ENCODE measurements at places on chromosomes 11 and 22.

DNA sequence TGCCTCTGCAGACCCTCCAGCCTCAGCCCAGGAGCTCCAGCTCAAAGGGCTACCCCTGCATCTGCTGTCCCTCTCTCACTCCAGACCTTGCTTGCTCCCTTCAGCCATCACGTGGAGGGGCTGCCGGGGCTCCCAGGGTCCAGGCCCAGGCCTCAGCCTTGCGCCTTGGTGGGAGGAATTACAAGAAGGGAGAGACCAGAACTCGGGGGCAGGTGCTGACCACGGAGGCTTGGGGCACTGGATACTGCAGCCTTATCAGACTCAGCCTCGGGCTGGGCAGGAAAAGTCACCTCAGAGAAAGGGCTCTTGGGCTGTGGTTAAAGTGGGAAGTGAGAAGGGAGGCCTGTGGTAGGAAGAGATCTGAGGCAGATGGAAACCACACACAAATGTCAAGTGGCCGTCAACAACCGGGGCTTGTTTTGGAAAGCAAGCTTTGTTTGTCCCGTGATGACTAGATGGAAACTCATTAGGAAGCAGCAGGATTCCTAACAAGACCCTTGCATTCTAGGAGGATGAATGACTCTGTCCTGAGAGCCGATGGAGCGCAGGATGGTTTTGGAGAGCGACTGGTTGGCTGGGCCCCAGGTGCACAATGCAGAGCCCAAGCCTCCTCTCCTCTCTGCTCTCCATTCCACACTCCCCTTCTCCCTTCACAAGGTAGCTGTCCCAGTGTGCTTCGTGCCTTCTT, 1321.7 kb downstream of the TBC1D22A start:
- DNase-seq = no peak

GRCh38 chr11:134034496-134035381, 34.1 kb upstream of the JAM3 start:
- DNase-seq = peak; percentile 83

DNA sequence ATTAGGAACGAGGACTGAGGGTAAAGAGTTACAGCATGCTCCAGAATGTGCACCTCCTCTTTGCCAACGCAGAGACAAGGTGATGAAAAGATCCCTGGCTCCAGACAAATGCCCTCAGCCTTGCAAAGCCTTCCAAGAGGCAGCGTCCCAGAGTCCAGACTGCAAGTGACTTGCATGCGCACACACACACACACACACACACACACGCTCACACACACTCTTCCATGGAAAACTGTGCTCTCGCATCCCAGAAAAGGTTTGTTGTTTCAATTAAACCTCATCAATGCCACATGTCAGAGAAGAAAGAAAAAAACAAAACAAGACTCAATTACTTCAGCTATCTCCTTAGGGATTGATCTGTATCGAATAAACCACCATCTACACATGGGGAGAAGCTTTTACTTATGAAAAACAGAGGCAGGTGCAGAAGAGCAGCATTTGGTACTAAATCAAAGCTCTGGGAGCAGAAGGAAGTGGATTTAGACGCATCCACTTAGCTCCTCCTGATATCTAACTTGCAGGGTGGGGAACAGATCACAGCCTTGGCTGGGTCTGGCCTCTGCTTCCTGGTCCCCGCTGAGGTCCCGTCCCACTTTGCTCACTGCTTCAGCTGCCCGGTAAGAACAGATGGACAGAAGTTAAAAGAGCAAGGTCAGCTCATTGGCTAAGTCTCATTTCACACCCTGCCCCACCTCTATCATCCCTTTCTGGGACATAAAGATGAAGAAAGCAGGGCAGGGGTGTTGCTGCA, 249.8 kb upstream of the BLID start:
- DNase-seq = no peak

- DNase-seq = no peak
Observed at GRCh38 chr11:47656260-47656885, 14.0 kb upstream of the MTCH2 start.

DNA sequence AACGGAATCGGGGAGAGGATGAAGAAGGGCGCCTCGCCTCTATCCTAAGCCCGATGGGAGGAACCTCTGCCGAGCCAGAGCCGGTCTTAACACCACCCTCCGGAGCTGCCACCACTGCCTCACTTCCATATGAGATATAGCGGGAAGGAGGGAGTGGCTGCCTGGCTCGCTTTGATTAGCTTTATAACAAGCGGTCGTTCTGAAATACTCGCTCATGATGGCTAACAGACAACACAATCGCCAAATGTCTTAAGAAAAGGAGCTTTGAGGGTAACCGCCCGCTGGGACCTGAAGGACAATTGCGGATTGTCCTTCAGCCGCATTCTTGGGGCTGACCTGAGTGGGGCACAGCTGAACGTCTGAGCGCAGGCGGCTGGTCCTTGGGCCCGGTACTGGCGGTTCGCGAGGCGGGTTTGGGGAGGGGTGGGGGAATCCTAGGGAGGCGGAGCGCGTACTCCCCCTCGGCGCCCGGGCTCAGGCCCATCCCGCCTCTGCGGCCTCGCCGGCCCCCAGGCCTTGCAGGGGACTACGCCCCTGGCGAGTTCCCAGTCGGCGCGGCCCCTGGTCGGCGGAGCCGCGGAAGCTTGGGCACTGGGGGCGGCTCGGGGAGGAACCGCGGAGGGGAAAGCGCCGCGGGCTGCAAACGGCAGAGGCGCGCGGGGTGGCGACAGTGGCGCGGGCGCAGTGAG, at the start of gene PLAAT5:
TSS of gene PLAAT5 (minus strand) at position 617 of the 689 bp plus-strand sequence. CDS start at position 484, 133 bp downstream.
- DNase-seq = no peak

DNA sequence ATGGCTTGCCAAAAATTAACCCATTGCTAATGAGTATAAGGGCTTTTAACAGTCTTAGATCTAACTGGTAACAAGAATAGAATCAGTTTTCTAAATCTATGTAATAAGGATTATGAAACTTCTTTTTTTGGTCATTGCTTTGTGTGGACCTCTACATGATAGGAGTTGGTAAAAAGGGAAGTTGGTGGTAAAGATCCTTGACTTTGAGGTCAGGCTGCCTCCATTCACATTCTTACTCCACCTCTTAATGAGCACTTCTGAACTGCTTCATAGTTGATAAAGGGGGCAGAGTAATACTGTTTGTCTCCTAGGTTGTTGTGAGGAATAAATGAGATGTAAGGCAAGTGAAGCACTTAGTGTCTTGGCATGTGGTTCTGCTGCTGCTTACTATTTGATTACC, 10.6 kb downstream of the EIF3M start:
- DNase-seq = no peak

GRCh38 chr11:12089473-12089872, 20.9 kb upstream of the MICAL2 start:
- peak; percentile 67 for DNase-seq

- DNase-seq = no peak
Observed at GRCh38 chr22:44892243-44892642, 117.6 kb downstream of the PHF21B start.

GRCh38 chr11:116856423-116856822, 19.0 kb upstream of the APOA1 start:
- no peak for DNase-seq

Data from epithelial cell of esophagus (primary cell).